ENCODE measurements at places on chromosomes 7 and 10.

DNA sequence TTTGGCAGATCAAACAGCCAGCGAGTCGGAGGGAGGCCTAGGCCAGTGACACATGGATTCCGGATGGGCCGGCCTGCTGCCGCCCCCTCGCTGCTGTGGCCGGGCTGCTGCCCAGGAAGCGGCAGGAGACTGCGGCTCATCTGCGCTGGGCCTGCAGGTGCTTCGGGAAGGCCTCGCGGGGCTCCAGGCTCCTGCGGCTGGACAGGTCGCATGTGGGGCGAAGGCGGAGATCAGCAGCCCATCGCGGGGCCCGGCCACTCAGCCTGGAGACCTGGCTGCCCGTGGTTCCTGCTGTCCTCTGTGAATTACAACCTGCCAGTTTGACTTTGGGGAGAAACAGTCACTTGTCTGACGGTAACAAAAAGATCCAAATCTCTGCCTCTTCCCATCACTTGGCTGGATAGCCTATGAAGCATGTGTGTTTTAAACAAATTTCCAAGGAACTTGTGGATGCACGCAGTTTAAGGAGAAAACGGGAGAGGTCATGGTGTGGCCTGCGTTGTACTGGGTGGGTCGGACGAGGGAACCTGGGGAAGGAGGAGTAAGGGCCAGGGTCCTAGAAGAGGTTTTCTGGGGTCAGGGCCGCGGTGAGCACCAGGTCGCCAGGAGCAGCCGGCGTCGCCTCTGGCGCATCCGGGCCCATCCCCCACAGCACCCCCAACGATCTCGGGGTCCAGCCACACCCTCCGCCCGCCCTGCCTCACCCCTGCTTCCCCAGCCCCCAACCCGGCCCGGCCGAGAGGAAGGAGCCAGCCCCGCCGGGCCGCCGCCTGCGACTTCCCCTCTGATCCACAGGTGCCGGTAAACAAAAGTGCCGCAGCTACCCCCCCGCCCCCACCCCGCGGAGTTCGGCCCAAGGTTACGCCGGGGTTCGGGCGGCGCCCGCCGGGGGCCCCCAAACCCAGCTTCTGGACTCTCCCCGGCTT, 1.6 kb downstream of the SPOCK2 start:
- DNase-seq: no peak

DNA sequence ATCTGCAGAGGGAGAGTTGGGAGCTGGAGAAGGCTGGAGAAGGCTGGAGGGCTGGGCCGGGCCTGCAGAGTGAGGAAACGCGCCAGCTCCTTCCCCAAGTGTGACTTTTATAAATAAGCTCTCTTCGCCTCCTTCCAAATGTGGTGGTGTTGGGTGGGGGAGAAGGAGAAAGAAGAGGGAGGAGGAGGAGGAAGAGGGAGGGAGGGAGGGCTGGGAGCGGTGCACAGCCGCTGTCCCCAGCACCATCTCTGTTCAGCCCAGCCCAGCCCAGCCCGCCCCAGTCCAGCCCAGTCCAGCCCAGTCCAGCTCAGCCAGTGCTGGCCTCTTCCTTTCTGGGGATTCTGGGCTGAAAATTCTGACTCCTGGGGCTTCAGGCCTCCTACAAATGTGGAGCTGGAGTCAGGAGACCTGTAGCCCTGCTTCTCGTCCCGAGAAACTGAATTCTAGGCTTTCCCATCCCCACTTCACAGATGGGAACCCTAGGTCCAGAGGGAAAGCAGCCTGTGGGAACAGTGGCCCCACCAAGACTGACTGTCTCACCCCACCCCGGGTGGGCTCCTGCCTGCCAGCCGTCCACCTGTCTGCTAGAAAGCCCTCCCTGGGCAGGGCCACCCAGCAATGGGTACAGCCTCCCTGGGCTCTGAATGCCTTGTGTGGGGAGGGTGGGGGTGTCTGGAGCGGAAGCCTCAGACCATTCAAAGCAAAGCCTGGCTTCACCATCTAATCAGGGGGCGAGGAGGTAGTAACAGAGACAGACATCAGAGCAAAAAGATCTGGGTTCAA, 2.3 kb downstream of the STX1A start:
- no peak for DNase-seq

DNA sequence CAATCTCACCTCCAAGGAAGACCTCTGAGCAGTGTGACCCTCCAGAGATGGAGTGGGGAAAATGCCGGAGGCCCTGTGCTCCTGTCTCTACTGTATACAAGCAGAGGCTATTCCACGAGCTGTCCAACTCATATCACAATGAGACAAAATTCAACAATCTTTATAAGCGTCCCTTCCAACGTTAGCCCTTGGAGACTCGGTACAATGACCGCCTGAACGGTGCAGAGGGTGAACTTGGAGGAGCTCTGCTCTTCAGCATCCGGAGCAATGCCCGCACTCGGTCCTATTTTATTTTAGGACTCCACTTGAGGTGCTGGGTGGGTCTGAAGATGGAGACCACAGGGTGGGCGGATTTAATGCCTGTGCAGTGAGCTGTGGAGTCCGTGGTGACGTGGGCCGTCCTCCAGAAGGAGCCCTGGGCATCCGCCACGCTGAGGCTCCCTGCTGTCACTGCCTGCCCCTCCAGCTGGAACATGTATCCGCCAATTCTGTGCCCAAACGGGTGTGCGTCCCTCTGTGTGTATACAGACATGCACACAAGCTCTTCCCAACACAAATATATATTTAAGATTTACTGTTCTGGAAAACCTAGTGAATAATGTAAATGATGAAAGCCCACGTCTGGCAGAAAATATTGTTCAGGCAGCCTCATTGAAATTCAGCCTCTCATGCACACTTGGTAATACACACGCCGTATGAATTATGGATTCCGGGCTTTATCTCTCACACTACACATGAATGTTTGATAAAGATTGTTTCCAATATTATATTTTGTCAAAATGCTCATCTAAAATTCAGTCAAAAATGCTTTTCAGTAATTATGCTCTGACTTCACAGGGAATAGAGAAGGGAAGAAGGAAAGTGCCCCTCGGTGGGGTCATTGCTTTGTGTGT, 239.9 kb upstream of the ZMIZ1 start:
- no peak for DNase-seq

DNA sequence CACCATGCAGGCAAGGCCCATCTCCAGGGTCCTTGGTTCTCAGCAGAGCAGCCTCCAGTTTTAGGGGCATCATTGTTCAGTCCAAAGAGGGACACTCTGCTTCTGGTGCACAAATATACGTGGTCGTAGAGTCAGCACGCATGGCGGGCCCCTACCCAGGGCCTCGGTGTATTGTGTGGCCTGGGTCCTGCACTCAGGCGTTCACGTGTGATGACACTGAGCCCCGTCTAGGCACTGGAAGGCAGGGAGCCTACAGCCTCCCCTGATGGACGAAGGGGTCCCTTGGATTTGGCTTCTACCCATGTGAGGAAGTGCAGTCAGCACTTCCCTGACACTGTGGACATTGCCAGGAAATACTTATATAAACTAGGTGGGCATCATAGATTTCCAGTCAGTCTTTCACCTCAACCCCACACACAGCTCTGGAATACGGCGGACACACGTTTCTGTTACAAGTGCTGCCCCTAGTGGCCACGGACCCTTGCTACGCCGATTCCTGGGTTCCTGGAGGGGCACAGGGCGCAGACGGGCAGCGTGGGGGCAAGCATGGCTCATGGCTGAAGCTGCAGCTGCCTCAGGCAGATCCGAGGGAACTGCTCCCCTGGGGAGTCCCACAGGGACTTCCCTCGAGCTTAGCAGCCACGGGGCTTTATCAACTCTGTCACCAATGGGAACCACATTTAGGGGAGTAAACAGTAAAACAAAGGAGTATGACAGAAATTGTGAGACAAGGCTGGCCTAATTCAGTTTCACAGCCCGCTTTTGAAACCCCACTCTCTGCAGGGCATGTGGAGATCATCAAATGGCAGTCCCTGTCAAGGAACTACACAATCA, 25.4 kb downstream of the AIFM2 start:
- no peak for DNase-seq

DNA sequence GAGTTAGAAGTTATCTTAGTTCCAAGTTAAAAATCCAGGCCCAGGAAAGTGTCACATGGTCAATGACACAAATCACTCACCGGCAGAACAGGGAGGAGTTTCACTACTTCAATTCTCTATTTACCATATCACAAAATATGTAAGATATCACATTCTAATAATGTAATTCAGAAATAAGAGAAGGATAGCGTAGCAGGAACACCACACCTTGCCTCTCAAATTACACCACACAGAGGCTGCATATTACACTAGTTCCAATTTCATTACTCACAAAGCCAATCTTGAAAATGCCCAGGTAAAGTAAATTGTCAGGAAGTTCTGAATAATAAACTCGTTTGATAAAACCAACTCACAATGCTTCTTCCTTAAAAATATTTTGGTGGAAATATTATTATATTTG, 169.2 kb downstream of the CTTNBP2 start:
- DNase-seq: no peak

DNA sequence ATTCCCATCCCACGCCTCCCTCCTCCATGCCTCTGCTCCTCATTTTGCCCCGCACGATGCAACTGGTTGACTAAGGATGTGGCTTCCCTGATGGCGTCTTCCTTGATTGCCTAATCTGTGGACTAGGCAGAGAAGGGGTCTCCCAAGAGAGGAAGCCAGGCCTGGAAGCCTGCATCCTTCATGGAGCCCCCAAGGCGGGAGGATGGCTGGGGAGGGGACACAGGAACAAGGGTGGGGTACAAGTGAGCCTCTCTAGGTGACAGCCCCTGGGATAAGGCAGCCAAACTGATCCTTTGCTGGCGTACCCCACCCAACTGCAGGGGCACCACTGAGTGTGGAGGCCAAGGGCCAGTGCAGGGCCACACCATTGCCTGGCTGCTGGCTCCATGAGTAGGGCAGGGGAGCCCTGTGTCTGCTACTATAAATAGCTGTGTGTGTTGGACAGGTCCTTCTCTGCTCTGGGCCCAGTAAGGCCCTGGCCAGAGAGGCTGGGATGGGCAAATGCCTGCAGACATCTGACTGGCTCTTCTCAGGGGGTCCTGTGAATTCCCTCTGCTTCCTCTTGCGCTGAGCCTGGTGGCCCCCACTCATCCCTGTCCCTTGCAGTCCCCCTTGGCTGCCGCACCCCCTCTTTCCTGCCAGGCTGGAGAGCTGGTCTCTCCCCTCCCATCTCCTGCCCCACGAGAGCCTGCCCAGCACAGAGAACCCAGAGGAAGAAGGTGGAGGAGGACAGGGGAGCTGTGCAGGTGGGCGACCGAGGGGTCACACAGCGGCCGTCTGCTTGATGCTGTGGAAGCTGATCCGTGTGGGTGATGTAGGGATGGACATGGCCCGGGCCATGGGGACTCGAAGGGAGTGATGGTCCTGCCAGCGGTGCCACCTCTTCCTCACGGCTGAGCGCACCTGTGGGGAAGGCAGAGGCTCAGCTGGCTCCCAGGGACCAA, 29.3 kb downstream of the CRHR2 start:
- no peak for DNase-seq

DNA sequence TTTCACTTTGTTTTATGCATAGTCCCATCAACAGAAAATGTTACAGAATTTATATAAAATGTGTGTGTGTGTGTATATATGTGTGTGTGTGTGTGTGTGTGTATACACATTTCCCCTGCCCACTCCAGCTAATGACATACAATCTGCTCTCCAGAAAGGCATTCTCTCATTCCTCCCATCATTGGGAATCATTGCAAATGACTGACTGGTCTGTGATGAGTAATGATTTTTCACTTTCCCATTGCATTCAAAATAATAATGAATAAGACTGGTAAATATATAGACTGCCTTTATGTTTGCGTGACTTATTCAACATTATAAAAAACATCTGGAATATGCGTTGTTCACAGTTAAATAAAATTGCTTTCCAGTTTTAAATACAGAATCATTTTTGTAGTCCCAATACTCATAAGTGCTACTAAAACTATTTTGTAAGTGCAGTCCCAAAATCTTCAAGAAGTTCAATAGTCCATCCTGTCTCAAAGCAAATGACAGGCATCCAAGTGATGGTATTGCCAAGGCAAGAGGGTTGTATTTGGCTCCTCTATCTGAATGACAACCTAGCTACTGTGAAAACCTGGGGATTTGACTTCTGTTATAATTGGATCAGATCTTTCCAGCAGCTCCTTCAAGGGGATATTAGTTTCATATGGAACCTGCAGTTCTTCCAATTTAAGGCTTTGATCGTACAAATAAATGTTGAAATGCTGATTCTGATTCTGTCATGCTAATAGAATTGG, 150.9 kb downstream of the POLR1F start:
- no peak for DNase-seq

DNA sequence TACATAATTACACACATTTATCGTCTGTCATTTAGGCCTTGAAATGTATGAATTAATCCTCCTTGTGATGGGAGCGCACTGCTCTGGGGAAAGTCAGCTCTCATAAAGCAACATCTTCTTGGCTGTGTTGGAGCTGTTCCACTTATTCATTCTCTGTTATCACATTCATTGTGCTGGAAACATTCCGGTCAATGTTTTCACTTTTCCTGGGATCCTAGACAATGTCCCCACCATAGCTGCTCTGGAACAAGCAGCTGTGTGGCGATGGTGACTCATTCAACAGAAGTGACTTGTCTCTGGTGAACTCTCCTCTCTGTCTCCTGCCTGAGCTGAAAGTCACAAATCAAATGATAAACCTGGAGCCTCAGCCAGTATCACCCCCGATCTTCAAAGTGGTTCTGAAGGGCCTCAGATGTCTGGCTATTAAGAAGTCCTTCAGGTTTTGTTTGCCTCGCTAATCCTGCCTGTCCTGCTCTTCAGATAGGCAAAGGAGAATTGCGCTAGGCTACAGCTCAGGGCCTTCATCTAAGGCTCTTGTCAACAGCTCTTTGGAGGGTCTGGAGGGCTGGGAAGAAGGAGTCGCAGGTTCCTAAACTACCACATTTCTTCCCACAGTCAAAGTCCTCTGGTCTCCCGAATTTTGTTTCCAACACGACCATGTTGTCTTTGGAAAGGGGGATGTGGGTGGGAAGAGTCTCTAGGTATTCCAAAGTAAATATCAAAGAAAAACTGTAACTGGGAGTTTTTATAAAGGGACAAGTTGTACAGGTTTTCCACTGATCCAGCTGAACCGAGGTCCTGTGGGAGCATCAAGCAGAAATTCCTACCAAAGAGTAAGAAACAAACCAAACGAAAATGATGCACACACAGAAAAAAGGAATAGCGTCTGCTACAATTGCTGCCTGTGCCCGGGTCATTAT, 29.3 kb downstream of the KLF6 start:
- DNase-seq: no peak

DNA sequence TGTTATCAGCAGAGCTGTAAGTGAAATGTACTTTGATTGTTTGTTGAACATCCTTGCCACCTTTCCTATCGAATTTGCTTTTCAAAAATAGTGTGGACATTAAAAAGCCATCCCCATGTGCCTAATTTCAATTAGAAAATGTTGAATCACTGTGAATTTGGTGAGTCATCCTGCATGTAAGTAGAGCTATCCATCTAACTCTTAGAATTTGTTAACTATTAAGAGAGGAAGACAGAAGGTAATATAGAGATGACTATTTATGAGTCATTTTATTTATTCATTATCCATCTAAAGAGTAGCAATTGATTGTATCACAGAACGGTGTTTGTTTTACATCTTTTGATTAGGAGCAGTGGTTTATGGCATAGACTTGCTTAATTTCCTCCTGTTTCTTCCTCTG, 154.7 kb downstream of the MGMT start:
- no peak for DNase-seq

All from OCI-M1 (cell line).